ENCODE measurements at places on chromosomes 4 and X. TPM values are rescaled to one million over a fixed set of nuclear protein-coding genes. Genes with fewer than 3 reads are reported as not detected.

DNA sequence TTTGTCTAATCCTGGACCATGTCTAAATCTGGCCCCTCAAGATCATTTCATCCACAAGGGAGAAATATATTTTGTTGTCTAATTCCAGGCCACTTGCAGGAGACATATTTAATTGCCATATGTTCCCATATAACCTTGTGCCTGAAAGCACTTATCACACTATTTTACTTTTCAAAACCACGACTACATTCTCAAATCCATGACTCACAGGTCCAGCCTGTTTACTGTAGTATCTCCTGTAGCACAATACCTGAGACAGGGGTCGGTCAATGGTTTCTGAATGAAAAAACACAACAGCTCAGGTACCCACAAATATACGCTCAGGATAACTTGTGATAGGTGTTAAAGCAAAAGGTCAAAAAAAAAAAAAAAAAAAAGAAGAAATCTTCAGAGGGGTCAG is 60.9 kb downstream of the SEC24D start:
- no peak for DNase-seq

GRCh38 chr4:76374798-76375197 is 46.1 kb downstream of the CCDC158 start:
- DNase-seq, result no peak

- DNase-seq, result no peak
Observed at GRCh38 chrX:103258275-103258674, 3.3 kb upstream of the TCEAL8 start.

DNA sequence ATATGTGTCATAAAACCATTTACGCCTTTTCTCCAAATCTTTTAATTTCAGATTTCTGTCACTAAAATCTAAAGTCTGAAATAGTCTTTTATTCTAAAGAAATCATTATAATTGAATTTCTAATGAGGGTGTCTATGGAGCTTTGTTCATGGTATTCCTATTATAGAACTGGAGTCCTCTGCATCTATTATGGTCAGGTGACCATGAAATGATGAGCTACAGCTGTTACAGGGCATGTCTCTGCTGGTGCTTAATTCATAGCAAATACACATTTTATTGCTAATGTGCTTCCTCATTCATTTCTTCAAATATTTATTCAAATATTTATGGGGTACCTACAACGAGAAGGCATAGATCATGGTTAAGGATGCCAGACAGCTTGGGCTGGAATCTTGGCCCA is 126.1 kb downstream of the NAA11 start:
- DNase-seq, result no peak

- DNase-seq, result no peak
Observed at GRCh38 chrX:39827951-39828350, 269.8 kb downstream of the BCOR start.

Gene HTN3
- not detected for total RNA-seq

Gene AREG
- total RNA-seq, result 7.8 TPM

Gene UNC5C
- total RNA-seq, result 1.7 TPM

DNA sequence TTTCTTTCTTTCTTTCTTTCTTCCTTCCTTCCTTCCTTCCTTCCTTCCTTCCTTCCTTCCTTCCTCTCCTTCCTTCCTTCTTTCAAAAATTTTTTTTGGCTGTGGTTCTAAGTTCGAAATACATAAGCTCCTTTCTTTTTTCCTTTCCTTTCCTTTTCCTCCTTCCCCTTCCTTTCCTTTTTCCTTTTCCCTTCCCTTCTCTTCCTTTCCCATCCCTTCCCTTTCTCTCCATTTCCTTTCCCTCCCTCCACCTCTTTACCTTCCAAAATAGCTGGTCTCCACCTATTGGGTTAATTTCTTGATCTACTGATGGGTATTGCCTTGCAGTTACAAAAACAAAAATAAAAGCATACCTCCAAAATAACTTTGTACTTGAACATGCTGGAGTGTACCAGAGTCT is 73.4 kb upstream of the GPRIN3 start:
- DNase-seq, result no peak

Gene MAGEE2
- not detected for total RNA-seq

DNA sequence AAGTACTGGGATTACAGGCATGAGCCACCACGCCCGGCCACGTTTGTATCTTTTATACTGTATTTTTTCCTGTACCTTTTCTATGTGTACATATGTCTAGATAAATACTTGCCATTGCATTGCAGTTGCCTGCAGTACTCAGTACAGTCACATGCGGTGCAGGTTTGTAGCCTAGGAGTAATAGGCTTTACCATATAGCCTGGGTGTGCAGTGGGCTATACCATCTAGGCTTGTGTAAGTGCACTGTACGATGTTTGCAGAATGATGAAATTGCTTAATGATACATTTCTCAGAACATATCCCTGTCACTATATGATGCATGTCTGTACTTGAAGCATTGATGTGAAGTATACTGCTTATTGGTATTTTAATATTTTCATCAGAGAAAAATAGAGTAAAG is 115.4 kb upstream of the PUDP start:
- no peak for DNase-seq

DNA sequence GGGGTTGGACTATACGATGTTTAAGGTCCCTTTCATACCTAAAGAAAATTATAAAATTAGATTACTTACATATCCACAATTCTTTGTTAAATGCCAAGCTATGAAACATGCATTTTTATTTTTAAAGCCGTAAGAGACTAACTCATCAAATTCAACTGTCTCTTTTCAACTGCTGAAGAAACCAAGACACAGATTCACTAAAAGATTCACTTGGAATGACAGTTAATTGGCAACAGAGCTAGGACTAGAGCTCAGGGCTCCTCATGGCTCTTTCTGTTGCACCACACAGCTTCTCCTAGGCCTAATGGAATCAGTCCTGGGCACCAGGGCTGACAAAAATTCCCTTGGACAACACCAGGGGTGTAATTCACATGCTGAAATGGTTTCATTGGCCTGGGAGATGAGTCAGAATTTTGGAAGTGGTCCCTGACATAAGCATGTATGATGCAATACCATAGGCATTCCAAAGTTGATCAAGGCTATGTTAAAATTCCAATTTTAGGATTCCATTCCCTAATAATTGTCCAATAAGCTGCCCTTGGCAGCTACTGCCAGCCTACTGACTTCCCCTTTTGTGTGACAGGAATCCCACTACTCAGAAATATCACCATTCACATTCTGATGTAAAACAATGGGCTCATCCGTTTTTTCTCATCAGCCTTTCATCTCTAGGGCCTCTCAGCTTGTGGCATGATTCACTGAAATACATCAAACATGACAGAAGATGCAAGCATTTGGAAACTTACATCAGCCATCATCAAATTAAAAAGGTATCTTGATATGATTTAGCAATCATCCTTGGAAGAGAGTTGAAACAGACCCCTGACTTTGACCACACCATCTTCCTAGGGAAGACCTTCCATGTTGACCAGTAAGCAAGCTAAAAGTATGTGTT is 54.2 kb downstream of the PLAC1 start:
- no peak for DNase-seq

DNA sequence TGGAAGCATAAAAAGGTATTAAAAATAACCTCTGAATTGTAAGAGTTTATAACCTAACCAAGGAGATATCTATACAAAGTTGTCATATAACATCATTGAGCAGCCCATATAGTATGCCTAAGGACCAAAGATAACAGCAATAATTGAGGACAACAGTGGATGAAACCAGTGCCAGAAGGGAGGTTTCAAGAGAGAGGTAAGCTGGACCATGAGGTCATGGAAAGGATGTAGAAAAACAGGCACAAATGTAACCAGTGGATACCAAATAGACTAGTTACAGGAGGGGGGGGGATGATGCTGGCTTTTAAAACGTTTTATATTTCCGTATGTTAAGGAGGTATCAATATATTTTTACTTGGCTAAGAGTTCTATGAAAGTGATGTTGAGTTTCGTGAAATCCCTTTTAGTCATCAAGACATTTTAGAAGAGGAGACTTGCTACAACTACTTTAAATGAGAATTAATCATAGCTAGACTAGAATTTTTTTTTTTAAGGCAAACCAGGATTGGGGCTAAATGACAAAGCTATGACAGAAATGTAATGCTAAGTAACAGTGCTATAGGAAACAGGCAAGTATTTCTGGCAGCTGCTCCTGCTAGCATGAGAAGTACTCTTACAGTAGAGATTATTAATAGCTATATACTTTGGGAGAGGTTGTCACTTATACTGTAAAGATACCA is 161.1 kb downstream of the FBXW7 start:
- no peak for DNase-seq

Gene RAB33A
- total RNA-seq, result 1.2 TPM
